ENCODE measurements at places on chromosomes 3 and 15. TPM values are rescaled to one million over a fixed set of nuclear protein-coding genes. Genes with fewer than 3 reads are reported as not detected.

DNA sequence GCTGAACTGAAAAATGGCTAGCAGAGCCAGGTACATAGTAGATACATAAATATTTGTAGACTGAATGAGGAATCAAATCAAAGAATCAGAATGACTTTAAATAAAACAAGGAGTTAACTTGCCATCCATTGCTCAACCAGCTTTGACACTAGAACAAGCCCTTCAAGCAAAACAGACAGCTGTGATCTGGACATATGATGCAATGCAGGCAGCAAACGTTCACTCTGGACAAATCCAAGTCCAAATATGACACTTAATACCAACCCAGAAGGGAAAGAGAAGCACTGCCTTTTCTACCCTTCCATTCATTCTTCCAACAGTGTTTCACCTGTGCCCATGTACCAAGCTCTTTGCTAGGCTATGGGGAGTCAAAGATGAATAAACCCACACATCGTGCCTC is 4.5 kb downstream of the THRB start:
- no peak overlapping the region for H3K4me3 ChIP-seq
- no peak for DNase-seq
- H3K27me3 ChIP-seq, result peaks cover 46% of the 10 kb centered on the region
- peaks cover 2% of the 10 kb centered on the region for H3K4me1 ChIP-seq
- no peaks in the 10 kb centered on the region for H3K36me3 ChIP-seq
- H3K27ac ChIP-seq, result no peak overlapping the region

CPNE9 gene
- total RNA-seq, result not detected

STRA6 gene
- total RNA-seq, result 0.25 TPM

GRCh38 chr3:171700157-171700556 is 110.1 kb downstream of the PLD1 start:
- H3K36me3 ChIP-seq, result no peaks in the 10 kb centered on the region
- H3K27me3 ChIP-seq, result peaks cover 30% of the 10 kb centered on the region
- H3K4me1 ChIP-seq, result no peaks in the 10 kb centered on the region
- DNase-seq, result no peak
- H3K27ac ChIP-seq, result no peak overlapping the region

Data from activated naive CD8-positive, alpha-beta T cell treated with anti-CD3 and anti-CD28 coated beads for 36 hours (primary cell).